ENCODE measurements at places on chromosomes 7 and 10. TPM values are rescaled to one million over a fixed set of nuclear protein-coding genes. Genes with fewer than 3 reads are reported as not detected.

- no peak for DNase-seq
Observed at GRCh38 chr10:61318429-61318828, 134.8 kb downstream of the TMEM26 start.

DNA sequence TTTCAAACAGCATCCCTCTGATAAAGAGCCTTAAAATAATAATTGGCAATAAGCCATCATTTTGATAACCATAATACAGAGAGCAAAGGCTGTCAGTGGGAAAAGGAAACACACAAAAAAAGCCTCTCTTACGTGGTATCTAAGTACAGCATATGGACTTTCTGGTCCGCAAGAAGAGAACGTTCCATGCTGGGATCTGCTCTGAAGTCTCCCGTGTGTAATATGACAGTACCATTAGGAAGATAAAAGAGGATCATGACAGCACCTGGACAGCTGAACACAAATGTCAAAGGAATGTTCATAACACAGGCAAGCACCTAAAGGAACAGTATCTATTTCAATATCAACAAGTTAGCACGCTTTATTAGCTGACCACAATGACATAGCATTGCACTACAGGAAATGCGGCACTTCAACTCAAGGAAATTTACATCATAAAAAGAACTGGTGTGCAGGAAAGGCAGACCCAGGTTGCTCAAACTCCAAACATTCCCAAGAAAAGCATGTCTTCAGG, 9.9 kb downstream of the DCLRE1A start:
- DNase-seq: no peak

- DNase-seq: no peak
Observed at GRCh38 chr7:155276800-155277375, 20.8 kb upstream of the INSIG1 start.

- DNase-seq: no peak
Observed at GRCh38 chr7:16129431-16130110, 291.8 kb downstream of the CRPPA start.

DNA sequence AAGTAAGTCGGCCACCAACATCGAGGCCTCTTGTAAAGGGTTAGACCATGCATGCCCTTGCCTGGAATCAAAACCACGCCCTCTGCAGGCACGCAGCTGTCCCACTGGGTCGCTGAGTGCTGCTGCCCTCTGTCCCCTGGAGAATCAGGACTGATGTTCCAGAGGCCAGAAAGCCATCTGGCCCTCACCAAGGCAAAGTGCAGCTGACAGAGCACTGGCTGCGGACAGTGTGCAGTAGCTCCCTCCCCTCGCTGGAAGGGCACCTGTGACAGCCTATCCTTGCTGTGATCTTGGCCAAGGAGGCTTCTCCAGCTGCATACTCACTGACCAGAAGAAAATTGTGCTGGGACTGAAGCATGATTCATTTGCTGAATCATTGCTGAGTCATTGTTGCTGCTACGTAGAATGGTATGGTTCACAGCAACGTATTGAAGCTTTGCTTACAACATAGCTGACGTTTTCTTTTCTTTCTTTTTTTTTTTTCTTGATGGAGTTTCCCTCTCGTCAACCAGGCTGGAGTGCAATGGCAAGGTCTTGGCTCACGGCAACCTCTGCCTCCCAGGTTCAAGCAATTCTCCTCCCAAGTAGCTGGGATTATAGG, 30.4 kb downstream of the DDC start:
- DNase-seq: peak; percentile 92

Gene PLEKHS1
- not detected for total RNA-seq

Gene ECHDC3
- total RNA-seq: 3.7 TPM

Gene ZNF853
- 1.9 TPM for total RNA-seq

- DNase-seq: no peak
Observed at GRCh38 chr10:70920519-70920918, 32.2 kb upstream of the PCBD1 start.

DNA sequence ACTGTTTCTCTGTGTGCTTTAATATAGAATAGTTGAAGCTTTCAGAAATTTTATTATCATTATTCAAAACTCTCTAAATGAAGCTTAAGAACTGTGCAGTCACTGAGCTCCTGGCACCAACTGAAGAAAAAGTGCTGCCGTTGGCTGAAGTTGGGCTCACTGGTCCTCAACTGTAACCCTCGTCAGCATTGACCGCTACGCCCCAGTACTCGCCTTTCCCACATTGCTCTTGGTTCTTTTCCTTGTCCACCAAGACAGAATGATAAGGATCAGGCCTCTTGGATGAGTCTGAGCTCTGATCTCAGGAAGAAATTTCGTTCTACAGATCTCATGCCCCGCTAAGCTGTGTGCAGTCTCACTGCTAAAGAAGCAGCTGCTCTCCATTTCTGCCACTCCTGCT, 7.9 kb upstream of the TAF3 start:
- no peak for DNase-seq

- no peak for DNase-seq
Observed at GRCh38 chr7:98315318-98315993, 34.0 kb downstream of the BRI3 start.

DNA sequence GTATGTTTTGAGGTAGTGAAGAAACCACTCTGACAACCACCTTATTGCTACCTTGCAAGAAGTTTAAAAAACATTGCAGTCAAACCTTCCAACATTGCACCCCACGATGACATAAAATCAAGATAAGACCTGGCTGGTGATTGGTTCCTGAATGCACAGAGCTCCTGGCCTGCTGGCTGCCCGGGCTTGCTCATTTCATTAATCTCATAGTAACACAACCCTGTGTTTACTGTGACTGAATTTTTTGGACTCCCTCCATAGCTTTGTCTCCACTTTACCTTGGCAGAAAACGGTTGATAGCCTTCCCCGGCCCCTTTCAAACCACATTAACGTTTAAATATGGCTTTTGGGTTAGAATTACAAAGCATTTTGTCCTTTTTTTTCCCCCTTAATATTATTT, 27.5 kb downstream of the VWA2 start:
- no peak for DNase-seq

GRCh38 chr10:1050554-1050953, 1.6 kb upstream of the IDI1 start:
- no peak for DNase-seq

Gene EPHB6
- 3.8 TPM for total RNA-seq

DNA sequence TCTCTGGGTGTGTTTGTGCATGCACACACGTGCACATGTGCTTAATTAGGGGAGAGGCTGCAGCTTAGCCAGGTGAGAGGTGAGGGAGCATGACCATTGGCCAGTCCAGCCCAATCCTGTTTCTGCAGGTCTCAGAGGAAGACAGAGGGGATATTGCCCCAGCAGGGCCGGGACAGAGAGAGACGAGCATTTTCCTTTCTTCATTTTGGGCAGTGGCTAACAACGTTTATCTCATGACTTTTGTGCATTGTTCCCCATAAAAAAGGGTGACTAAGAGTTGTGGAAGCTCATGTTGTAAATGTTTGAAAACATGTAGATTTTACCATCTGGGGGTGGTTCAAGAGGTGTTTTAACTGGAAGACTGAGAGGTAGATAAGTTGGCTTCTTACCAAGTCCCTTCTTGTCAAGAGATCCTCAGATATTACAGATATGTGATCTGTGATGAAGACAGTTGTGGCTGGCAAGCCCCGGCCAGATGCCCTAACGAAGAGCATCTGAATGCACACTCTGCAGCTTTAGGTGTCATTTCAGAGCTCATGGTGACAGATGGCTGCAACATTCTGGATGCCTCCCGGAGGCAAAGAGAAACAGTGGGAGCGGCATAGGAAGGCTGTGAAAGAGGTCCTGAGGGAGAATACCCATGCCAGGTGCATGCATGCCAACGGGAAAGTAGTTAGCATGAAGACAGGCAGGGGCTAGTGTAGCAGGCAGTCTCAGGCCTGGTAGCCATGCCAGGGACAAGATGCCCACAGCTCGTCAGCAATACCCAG, 16.7 kb upstream of the DMBT1 start:
- no peak for DNase-seq

GRCh38 chr10:108620821-108621534, 1302.3 kb downstream of the XPNPEP1 start:
- DNase-seq: no peak

DNA sequence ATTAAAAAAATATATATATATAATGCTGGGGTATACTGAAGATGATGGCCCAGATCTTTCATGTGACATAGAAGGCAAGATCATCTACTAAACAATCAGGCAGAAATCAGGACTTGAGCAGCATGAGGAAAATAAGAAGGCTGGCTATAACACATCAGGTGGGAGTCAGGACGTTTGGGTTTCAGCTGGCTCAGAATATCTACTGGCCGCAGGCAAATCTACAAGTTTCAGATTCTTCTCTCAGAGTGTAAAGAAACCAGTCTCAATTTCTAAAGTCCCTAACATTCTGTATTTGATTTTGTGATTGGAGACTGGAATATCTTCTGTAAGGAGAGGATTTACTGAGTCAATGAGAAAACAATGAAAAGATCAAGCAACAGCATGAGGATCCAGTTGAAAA, 37.7 kb upstream of the FAM3C start:
- no peak for DNase-seq

Gene SSC4D
- total RNA-seq: 1.4 TPM

DNA sequence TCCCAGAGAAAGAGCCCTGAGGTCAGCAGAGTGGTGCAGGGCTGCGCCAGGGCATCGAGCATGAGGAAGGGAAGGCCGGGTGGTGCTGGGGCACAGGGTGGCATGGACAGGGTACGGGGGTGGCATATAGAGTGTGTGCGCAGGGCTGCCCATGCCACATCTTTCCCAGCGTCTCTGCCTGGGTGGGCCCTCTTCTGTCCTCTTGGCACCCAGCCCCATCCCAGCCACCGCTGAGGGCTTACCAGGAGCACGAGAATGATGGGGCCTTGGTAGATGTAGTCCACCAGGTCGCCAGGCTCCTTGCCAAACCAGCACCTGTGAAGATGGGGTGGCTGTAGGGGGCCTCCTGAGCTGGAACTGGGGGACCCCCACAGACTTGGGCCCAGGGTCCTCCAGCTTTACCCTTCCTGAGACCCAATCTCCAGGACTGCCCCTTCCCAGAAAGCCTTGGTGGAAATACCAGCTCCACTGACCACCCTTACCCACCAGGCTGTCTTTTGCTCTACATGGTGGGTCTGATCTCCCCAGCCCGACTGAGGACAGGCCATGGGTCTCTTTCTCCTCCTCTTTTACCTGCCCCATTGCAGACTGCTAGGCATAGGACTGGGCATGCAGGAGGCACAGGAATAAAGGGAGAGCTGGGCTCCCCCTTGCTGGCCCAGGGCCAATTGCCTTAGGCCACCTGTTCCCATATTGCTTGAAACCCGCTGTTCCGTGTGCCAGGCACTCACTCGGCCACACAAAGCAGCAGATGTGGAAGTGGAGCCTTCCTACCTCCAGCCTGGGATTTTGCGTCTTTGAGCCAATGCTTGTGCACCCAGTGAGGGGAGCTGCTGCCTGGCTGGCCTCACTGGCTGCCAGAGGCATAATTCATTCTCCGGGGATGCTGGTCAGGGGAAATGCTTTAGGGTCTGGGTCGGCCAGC, 21.7 kb downstream of the CRHR2 start:
- DNase-seq: no peak

GRCh38 chr10:55852900-55853299, 508.2 kb downstream of the ZWINT start:
- no peak for DNase-seq

GRCh38 chr10:109926061-109926745, 2.9 kb upstream of the XPNPEP1 start:
- DNase-seq: no peak

DNA sequence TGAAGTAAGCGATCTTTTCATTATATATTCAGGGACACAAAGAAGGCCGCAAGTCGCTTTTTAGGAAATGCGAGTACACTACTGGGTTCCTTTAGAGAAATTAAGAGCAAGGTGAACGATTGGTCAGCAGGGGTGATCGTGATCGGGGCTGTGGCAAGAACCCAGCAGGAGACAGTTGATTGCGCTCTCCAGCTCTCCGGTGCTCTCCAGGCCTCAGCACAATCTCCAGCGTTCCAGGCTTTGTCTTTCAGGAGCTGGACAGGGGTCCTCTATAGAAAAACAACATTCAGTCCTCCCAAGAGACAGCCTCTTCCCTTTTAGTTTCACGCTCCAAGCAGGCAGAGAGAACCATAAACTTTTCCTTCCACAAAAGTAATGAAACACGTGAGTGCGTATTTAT, 170.5 kb upstream of the KLF6 start:
- DNase-seq: no peak

Gene MGMT
- 26.5 TPM for total RNA-seq

- no peak for DNase-seq
Observed at GRCh38 chr7:3055626-3056025, 12.0 kb upstream of the CARD11 start.

Gene MYO1G
- total RNA-seq: not detected

- no peak for DNase-seq
Observed at GRCh38 chr7:45160417-45160881, 2.9 kb downstream of the RAMP3 start.

DNA sequence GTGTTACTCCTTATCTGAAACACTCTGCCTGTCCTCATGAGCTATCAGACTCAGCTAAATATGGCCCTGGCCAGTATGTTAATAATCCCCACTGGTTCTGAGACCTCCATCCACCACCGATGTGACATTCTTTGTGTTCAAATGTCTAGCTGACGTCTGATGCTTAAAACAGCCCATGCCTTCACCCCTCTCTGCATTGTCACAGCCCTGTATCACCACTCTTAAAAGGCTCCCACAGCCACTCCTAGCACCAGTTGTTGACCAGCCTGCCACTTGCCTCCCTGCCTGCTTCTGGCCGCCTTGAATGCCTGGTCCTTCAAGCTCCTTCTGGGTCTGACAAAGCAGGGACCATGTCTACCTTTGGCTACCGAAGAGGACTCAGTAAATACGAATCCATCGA, at the start of gene LMOD2:
Gene LMOD2 (plus strand): TSS at position 253 of the 400 bp plus-strand sequence. CDS start 98 bp downstream, at position 351.
- no peak for DNase-seq

Gene TMEM178B
- 3.1 TPM for total RNA-seq

Gene CCL26
- total RNA-seq: 0.58 TPM

Gene FOXI2
- total RNA-seq: not detected

DNA sequence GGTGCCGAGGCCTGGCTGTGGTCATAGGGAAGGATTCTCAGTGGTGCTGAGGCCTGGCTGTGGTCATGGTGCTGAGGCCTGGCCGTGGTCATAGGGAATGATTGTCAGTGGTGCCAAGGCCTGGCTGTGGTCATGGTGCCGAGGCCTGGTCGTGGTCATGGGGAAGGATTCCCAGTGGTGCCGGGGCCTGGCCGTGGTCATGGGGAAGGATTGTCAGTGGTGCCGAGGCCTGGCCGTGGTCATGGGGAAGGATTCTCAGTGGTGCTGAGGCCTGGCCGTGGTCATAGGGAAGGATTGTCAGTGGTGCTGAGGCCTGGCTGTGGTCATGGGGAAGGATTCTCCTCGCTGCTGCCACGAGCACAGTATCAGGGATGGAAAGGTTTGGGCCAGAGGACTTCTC, 327.3 kb downstream of the ADARB2 start:
- no peak for DNase-seq

GRCh38 chr7:88647825-88648224, 111.7 kb upstream of the ZNF804B start:
- no peak for DNase-seq

Gene CFAP69
- 0.88 TPM for total RNA-seq

Gene TMUB1
- 40.1 TPM for total RNA-seq

Gene CCDC146
- 1.2 TPM for total RNA-seq

Data from glomerular endothelial cell (primary cell).